Karpas-422 (cell line): ENCODE measurements at places on chromosomes 2 and 18. TPM values are rescaled to one million over a fixed set of nuclear protein-coding genes. Genes with fewer than 3 reads are reported as not detected.

DNA sequence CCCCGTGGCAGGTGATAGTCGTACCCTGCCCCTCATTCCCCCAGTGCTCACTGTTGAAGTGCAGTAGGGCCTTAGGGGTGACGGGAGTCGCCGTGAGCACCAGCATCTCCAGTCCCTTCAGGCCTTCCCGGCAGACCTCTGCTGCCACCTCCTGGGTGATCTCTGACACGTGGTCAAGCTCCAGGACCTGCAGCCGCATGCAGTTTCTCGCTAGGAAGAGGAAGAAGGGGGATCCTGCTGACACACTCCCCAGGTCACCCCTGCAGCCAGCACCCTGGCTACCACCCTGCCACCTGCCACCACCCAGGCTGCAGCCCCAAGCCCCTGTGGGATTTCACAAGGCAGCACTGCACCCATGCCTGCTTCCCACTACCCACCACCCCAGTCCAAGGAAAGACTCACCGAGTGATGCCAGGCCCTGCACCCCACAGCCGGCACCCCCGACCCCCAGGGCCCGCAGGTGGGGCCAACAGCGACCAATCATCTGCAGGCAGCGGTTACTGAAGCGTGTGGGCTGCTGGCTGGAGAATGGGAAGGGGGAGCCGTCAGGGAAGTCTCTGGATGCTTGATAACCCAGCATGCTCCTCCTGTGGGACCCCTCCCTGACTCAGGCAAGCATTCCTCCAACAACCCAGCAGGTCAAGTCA is 23.8 kb downstream of the FBXO41 start:
- peak; percentile 80 for DNase-seq

The FKBP7 gene
- total RNA-seq: 6.2 and 23.1 TPM in 2 replicates

DNA sequence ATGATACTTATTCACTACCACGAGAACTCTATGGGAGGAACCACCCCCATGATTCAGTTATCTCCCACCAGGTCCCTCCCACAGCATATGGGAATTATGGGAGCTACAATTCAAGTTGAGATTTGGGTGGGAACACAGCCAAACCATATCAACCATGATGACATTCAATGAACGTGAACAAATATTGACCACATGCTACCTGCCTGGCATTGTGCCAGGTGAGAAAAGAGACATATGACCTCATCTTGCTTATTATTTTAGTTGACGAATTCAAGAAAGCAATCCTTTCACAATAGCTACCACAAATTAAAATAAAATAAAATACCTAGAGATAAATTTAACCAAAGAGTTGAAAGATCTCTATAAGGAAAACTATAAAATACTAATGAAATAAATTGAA is 286.5 kb upstream of the CRIM1 start:
- DNase-seq: no peak

DNA sequence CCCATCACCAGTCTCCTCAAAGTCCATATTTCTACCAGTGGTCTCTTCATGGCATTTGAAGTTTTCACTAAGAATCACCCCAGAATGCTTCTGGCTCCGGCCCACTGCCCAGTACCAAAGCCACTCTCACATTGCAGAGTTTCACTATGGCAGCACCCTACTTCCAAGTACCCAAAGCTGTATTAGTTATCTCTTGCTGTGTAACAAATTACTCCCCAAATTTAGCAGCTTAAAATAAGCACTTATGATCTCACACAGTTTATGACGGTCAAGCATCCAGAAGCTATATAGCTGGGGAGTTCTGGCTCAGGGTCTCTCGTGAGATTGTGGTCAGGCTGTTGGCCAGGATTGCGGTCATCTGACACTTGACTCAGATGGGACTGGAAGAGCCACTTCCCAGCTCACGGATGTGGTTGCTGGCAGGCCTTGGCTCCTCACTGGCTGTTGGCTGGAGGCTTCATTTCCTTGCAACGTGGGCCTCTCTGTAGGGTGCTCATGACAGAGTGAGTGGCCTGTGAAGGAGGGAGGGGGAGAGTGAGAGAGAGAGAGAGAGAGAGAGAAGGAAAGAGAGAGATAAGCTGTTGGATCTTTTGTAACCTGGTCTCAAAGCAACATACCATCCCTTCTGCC is 189.5 kb downstream of the CTIF start:
- DNase-seq: no peak

- no peak for DNase-seq
These were observed 69.3 kb downstream of the NRP2 start for GRCh38 chr2:205751569-205752031.

GRCh38 chr2:120461092-120461491 is 115.2 kb downstream of the INHBB start:
- no peak for DNase-seq

The NIFK gene
- 65.2 and 88.2 TPM in 2 replicates for total RNA-seq

DNA sequence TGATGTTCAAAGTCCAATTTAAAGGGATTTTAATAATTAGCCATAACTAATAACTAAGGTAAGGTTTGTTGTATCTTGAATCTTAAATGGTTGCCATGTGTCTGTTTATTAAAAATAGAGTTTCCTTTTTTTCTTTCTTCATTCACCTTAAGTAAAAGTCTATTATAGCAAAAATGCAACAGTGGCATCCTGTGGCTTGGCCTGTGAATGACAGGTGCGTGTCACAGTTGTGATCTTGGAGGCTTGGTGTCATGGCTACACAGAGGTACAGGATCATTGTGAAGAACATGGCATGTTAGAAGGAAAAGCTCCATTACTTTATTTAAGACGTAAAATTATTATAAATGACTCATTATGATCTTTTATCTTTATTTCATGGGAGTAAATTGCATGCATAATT is 246.1 kb downstream of the BCL2 start:
- DNase-seq: peak; percentile 45

DNA sequence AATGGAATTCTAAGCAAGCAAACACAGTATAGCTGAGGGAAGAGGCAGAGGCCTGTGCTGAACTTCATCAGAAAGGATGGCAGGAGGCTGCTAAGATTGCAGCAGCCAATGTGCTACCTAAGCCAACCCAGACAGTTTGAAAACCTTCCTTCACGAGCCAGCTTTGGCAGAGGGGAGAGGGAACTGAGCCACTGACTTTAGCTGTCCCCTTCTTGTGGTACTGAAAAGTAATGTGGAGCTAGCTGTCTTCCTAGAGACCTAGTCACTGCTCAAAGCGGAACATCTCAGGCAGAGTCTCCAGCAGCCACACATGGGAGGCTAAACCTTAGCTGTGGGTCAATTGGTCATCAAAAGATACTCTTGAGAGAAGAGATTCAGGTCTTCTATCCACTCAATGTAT is 419.0 kb downstream of the FBXO15 start:
- DNase-seq: no peak

DNA sequence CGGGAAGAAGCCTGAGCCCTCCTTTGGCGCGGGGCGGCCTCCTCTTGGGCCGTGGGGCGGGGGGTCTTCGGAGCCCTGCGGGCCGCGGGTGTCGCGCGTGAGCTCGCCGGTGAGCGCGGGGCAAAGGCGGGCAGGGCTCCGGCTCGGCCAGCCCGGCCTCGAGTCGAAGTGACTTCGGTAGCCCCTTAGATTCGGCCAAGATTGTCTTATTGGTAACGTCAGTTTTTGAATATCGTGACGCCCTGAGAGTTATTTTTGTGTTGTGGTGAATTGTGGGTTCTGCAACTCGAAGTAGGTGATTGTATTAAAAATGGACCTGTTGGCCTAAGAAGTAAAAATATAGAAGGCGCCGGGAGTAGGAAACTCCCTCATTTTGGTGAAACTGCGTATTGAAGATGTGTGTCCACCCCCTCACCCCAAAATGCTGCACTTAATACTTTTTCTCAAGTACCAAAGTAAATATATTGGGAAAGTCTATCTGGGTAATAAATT is 669 bp downstream of the MARCHF7 start:
- DNase-seq: peak; percentile 69

The LIMS1 gene
- 9.7 and 14.1 TPM in 2 replicates for total RNA-seq

The TM4SF20 gene
- not detected in 2 replicates for total RNA-seq

The DPYSL5 gene
- total RNA-seq: not detected in 2 replicates

The G6PC2 gene
- not detected in 2 replicates for total RNA-seq

GRCh38 chr2:64328756-64329155 is 125.2 kb upstream of the LGALSL start:
- no peak for DNase-seq

GRCh38 chr2:185128346-185128745 is 530.0 kb downstream of the ZNF804A start:
- no peak for DNase-seq

GRCh38 chr2:66832646-66833435 is 397.9 kb downstream of the MEIS1 start:
- no peak for DNase-seq

GRCh38 chr2:136124805-136125204 is 6.9 kb upstream of the CXCR4 start:
- no peak for DNase-seq

The RAPGEF4 gene
- 0.47 and 0.97 TPM in 2 replicates for total RNA-seq

DNA sequence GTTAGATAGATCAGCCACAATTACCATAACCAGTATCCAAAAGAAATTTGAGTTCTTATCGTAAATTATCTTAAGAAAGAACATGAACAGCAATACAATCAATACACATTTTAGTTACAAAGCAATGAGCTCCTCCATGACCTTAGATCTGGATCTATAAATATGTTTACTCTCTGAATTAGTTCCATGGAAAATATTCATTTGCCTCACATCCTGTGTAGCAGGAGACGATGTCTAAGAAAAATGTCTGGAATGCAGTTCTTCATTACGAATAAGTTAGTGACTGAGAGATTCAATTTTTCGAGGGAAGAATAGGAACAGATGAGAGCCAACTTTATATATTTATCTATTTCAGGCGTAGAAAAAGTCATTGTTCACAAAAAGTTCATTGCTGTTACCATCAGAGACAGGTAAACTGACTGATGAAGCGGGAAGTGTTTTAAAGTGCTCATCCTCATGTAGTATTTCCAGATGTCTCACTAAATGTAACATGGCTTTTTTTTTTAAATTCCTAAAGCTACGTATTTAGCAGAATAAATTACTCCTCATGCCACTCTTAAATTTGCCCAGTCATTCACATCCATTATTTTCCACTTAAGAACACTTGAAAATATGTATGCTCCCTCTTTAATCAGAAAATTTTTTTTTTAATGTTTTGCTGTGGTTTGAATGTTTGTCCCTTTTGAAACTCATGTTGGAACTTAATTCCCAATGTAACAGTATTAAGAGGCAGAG is 106.5 kb upstream of the SCN1A start:
- no peak for DNase-seq

The GCC2 gene
- 18.8 and 22.0 TPM in 2 replicates for total RNA-seq

The CYP1B1 gene
- not detected in 2 replicates for total RNA-seq

The C1QL2 gene
- total RNA-seq: not detected in 2 replicates

GRCh38 chr2:153052807-153053559 is 334.6 kb downstream of the ARL6IP6 start:
- DNase-seq: no peak

GRCh38 chr2:171521361-171522051 is 768 bp upstream of the CYBRD1 start:
- no peak for DNase-seq

The VWA3B gene
- total RNA-seq: not detected in 2 replicates

- no peak for DNase-seq
These were observed 33.4 kb upstream of the ATP8B1 start for GRCh38 chr18:57836557-57836956.

GRCh38 chr2:203739351-203739750 is 32.9 kb downstream of the CD28 start:
- DNase-seq: no peak

- no peak for DNase-seq
These were observed 834.0 kb upstream of the FSHR start for GRCh38 chr2:49988276-49988675.

The GKN2 gene
- total RNA-seq: not detected in 2 replicates

DNA sequence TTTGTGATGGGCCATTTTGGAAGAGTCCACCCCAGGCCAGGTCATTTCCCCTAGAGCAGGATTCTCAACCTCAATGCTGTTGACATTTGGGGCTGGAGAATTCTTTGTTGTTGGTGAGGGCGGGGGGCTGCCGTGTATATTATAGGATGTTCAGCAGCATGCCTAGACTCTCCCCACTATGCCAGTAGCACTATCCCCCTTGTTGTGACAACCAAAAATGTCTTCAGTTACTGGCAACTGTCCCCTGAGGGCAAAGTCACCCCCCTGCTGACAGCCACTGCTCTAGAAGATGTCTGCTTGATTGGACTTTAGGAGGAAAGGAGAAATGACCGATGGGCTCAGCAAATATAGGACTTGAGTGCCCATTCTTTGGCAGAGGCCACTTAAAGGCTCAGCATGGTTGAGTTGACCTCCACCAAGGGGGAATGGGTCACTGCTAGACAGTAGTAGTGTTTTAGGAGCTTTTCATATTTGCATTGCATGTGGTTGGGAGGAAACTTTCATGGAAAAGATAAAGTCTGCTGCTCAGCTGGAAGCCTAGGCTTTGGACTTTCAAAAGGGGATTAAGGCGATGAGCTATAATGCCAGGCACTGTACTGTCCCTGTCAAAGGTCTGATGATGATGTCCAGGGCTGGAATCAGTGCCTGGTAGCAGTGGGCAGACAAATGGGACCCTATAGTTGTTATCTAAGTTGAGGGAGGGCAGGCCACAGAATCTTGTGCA is 61.1 kb upstream of the MCFD2 start:
- peak; percentile 59 for DNase-seq

The TSHZ1 gene
- total RNA-seq: 4.7 and 5.7 TPM in 2 replicates

The TPO gene
- total RNA-seq: not detected in 2 replicates

The DRC1 gene
- total RNA-seq: not detected in 2 replicates
